ENCODE measurements at places on chromosomes 2 and 18.

- DNase-seq = no peak
Observed at GRCh38 chr2:83113953-83114352, 1345.1 kb downstream of the SUCLG1 start.

GRCh38 chr2:101364878-101365277, 22.4 kb downstream of the CREG2 start:
- DNase-seq = no peak

- no peak for DNase-seq
Observed at GRCh38 chr2:182621810-182622209, 94.2 kb upstream of the DNAJC10 start.

GRCh38 chr2:64463781-64464180, 9.8 kb downstream of the LGALSL start:
- peak; percentile 53 for DNase-seq

Data from fibroblast of the conjunctiva (primary cell).